ENCODE measurements at places on chromosomes 12 and 14.

GRCh38 chr12:18723752-18724151 lies 14.1 kb downstream of the PLCZ1 start:
- H3K27me3 ChIP-seq = no peaks in the 10 kb centered on the region
- no peak for DNase-seq
- H3K36me3 ChIP-seq = no peaks in the 10 kb centered on the region

- DNase-seq = no peak
- no peak overlapping the region for H3K27ac ChIP-seq
- no peak overlapping the region for H3K4me3 ChIP-seq
- no peaks in the 10 kb centered on the region for H3K27me3 ChIP-seq
- no peaks in the 10 kb centered on the region for H3K36me3 ChIP-seq
- no peaks in the 10 kb centered on the region for H3K4me1 ChIP-seq
These were observed 1009.7 kb downstream of the VRK1 start for GRCh38 chr14:97806891-97807290.

DNA sequence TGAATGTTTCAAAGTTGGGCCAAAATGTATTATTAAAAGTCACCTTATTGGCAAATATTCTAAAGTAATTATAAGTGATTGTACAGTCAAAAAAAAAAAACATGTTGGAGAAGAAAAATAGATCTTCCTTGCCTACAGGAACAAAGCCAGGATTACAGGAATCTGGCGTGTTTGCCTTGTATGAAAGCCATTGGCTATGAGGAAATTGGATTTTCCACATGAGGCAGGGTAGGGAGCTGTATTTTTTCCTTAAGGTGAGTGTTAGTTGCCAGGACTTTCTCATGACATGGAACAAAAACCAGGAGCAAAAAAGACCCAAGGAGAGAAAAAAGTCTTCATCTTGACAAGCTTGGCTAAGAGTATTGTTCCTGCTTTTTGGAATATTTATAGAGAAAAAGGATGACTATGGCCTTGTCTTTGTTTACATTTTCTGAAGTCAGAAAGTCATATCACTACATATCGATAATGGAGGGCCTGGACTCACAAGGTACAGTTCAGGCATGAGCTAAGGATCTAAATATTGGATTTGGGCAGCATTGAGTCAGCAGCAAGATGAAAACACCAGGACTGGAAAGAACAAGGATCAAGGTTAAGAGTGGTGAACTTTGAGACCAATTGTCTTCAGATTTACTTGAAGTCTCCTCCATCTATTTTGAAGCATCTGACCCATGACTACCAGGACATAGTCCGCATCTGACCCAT lies 68.4 kb upstream of the FLRT2 start:
- no peak overlapping the region for H3K27ac ChIP-seq
- DNase-seq = no peak
- H3K36me3 ChIP-seq = no peaks in the 10 kb centered on the region
- H3K27me3 ChIP-seq = no peaks in the 10 kb centered on the region
- H3K4me3 ChIP-seq = no peak overlapping the region

DNA sequence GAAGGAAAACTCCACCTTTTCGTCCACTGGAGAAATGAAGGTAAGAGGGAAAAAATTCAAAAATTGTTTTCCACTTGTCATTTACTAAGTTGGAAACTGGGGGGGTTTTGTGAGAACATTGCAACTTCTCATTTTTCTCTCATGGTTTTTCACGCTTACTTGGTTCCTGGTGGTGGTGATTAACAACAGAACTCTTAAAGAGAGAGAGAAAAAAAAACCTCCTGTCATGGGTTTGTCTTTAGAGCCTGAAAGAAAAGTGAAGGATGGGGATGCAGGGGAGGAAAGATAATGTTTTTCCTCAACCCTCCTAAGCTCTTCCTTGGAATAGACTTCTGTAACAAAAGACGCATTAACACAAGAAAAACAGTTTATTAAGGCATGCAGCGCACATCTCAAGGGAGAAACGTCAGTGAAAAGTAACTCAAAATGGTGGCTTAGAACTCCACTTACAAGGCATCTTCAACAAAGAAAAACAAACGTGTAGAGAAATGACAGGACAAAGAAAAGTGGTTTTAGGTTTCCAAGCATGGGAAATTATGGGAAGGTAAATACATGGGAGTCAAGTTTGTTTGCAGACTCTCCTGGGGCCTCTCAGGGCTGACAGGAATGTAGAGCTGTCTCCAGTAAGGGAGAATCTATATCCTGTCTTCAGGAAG lies 81.9 kb upstream of the ATF7IP start:
- H3K4me3 ChIP-seq = no peak overlapping the region
- no peaks in the 10 kb centered on the region for H3K36me3 ChIP-seq

GRCh38 chr14:52730709-52731111 lies 744 bp downstream of the STYX start:
- DNase-seq = no peak
- H3K4me1 ChIP-seq = peaks cover 11% of the 10 kb centered on the region
- H3K4me3 ChIP-seq = peak overlapping the region; percentile 72
- peaks cover 42% of the 10 kb centered on the region for H3K36me3 ChIP-seq
- H3K27ac ChIP-seq = peak overlapping the region; percentile 98
- H3K27me3 ChIP-seq = no peaks in the 10 kb centered on the region

GRCh38 chr12:118327391-118327790 lies 45.3 kb downstream of the TAOK3 start:
- peaks cover 10% of the 10 kb centered on the region for H3K4me1 ChIP-seq
- no peaks in the 10 kb centered on the region for H3K36me3 ChIP-seq
- no peaks in the 10 kb centered on the region for H3K27me3 ChIP-seq
- DNase-seq = no peak

DNA sequence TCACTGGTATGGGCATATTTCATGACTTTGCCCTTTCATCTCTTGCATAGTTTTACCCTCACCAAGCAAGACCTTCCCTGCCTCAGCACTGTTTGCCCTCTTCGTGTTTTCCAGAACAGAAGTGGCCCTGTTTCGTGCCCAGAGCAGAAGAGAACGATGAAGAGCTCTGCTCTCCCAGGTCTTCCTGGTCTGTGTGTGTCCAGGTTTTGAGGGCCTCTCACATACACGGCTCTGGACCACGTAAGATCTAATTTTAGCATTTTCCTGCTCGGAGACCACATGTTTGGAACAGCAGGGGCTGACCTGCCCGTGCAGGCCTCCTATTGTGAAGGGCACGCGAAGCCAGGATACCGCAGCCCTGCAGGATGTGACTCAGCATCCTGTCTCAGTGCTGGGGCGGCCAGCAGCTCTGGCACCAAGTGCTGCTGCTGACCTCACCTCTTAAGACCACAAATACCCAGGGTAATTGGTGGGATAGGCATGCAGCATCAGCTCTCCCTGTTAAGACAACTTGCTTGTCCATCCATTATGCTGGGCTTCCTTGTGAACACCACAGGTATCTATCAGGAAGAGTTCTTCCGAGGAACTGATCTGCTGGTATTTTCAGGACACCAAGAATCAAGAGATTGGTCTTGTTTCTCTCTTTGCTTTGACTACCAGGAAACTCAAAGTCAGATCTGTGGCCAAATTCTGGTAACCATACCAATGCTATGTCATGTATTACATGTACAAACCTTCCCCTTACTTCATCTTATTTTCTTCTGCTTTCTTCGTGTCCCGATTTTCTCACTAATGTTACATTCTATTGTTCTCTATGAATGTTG lies 19.0 kb downstream of the SSH1 start:
- peak; percentile 95 for DNase-seq
- H3K4me3 ChIP-seq = no peak overlapping the region
- H3K4me1 ChIP-seq = peaks cover 73% of the 10 kb centered on the region
- no peaks in the 10 kb centered on the region for H3K27me3 ChIP-seq

- H3K36me3 ChIP-seq = no peaks in the 10 kb centered on the region
- H3K27ac ChIP-seq = no peak overlapping the region
- H3K4me1 ChIP-seq = no peaks in the 10 kb centered on the region
- peaks cover 27% of the 10 kb centered on the region for H3K27me3 ChIP-seq
- no peak overlapping the region for H3K4me3 ChIP-seq
- no peak for DNase-seq
These were observed 157.1 kb upstream of the CCND2 start for GRCh38 chr12:4116251-4117111.

- H3K4me1 ChIP-seq = no peaks in the 10 kb centered on the region
- H3K36me3 ChIP-seq = no peaks in the 10 kb centered on the region
- no peak overlapping the region for H3K27ac ChIP-seq
- no peaks in the 10 kb centered on the region for H3K27me3 ChIP-seq
- H3K4me3 ChIP-seq = no peak overlapping the region
These were observed 71.7 kb downstream of the KCNC2 start for GRCh38 chr12:75137896-75138295.

GRCh38 chr12:65905405-65905804 lies 81.1 kb downstream of the HMGA2 start:
- DNase-seq = no peak
- H3K4me3 ChIP-seq = no peak overlapping the region
- no peaks in the 10 kb centered on the region for H3K4me1 ChIP-seq
- H3K36me3 ChIP-seq = no peaks in the 10 kb centered on the region

DNA sequence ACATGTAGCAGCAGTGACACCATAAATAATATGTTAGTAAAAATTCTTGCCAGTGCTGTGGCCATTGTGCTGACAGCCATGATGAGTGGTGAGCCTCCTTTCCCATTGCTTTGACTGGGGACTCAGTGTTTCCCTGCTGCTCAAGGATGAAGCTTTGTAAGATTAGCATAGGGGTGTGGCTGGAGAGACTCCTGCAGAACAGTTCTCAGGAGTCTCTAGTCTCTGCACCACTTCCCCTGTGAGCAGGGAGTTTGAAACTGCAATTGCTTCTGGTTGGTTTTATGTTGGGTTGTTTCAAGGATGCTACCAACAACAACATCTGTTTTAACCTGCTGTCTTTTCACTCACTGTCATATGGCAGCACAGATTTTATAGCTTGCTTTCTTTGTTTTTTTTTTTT lies 41.4 kb downstream of the ZC3H14 start:
- peaks cover 80% of the 10 kb centered on the region for H3K36me3 ChIP-seq
- H3K4me3 ChIP-seq = no peak overlapping the region
- H3K27ac ChIP-seq = no peak overlapping the region
- no peaks in the 10 kb centered on the region for H3K27me3 ChIP-seq
- no peaks in the 10 kb centered on the region for H3K4me1 ChIP-seq

GRCh38 chr12:79233341-79233781 lies 368.8 kb downstream of the SYT1 start:
- no peaks in the 10 kb centered on the region for H3K36me3 ChIP-seq
- H3K27me3 ChIP-seq = no peaks in the 10 kb centered on the region
- H3K27ac ChIP-seq = no peak overlapping the region
- H3K4me1 ChIP-seq = no peaks in the 10 kb centered on the region

DNA sequence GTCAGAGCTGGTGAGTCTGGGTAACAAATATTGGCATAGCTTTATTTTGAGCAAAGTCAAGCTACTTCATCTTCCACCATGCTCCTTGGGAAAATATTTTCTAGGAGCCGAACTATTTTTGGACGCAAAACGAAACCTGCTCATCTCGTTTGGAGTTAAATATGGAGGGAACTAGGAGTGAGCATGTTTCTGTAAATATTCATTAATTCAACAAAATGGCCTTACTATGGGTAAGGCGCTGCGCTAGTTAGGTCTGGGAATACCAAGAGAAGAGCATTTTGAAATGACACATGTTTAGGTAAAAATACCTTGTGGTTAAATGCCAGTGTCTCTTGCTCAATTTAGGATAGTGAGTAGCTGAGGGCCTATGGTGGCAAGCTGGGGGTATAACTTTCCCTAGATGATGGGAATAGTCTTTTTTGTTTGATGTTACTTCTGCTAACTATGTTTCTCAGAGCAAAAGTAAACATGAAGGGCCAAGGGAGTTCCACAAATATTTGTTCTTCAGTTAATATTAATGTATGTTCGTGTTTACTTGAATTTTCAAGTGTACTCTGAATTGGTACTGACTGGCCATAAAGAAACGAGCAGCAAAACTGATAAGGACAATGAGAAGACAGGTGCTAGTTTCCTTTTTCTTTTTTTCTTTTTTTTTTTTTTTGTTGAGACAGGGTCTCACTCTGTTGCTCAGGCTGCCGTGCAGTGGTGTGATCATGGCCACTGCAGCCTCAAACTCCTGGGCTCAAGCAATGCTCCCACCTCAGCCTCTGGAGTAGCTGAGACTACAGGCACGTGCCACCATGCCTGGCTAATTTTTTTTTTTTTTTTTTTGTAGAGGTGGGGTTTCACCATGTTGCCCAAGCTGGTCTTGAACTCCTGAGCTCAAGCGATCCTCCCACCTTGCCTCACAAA lies 77.7 kb downstream of the MAP1LC3B2 start:
- H3K4me1 ChIP-seq = no peaks in the 10 kb centered on the region
- H3K36me3 ChIP-seq = no peaks in the 10 kb centered on the region
- H3K27ac ChIP-seq = no peak overlapping the region
- no peak for DNase-seq
- no peak overlapping the region for H3K4me3 ChIP-seq

GRCh38 chr12:4742416-4742970 lies 22.3 kb downstream of the GALNT8 start:
- H3K4me3 ChIP-seq = no peak overlapping the region
- DNase-seq = no peak
- no peaks in the 10 kb centered on the region for H3K4me1 ChIP-seq
- no peaks in the 10 kb centered on the region for H3K36me3 ChIP-seq

Measured in gastrocnemius medialis (tissue), 4 donors.